ENCODE measurements at places on chromosomes 1 and 21. TPM values are rescaled to one million over a fixed set of nuclear protein-coding genes. Genes with fewer than 3 reads are reported as not detected.

DNA sequence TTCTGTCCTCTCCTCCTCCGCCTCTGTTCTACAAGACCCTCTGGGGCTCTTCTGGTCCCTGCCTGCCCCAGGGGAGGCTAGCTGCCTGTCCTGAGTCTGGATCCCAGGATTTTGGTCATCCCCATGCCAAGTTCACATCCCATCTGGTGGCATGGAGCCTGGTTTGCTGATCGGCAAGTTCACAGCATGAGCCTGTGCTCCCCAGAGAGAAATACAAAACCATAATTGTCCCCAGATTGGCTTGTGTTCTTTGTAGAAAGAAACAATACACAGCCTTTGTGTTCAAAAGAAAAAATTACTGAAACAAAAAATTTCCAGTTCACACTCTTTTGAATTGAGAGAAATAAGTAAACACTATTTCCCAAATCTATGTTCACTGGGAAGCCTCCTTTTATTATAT lies 149.4 kb upstream of the ZC3H12A start:
- no peak for DNase-seq
- H3K27ac ChIP-seq: no peak overlapping the region
- no peaks in the 10 kb centered on the region for H3K36me3 ChIP-seq
- H3K27me3 ChIP-seq: peaks cover 20% of the 10 kb centered on the region

GRCh38 chr1:244029124-244029523 lies 22.0 kb upstream of the ZBTB18 start:
- H3K27ac ChIP-seq: no peak overlapping the region
- DNase-seq: no peak
- H3K36me3 ChIP-seq: no peaks in the 10 kb centered on the region
- H3K27me3 ChIP-seq: peaks cover 8% of the 10 kb centered on the region

GRCh38 chr1:200334661-200335256 lies 75.1 kb downstream of the ZNF281 start:
- H3K27ac ChIP-seq: no peak overlapping the region
- peaks cover 2% of the 10 kb centered on the region for H3K36me3 ChIP-seq
- H3K4me3 ChIP-seq: no peak overlapping the region
- peaks cover 3% of the 10 kb centered on the region for H3K27me3 ChIP-seq

- H3K27ac ChIP-seq: no peak overlapping the region
- DNase-seq: no peak
- H3K4me1 ChIP-seq: no peaks in the 10 kb centered on the region
- no peaks in the 10 kb centered on the region for H3K36me3 ChIP-seq
- no peak overlapping the region for H3K4me3 ChIP-seq
Measured at GRCh38 chr1:245877976-245878375, 629.1 kb downstream of the SMYD3 start.

PROK1 gene
- not detected for total RNA-seq

GLIS1 gene
- not detected for total RNA-seq

NBPF9 gene
- total RNA-seq: 16.7 TPM

MEX3A gene
- 0.09 TPM for total RNA-seq

FCN3 gene
- not detected for total RNA-seq

NTRK1 gene
- 13.7 TPM for total RNA-seq

DNA sequence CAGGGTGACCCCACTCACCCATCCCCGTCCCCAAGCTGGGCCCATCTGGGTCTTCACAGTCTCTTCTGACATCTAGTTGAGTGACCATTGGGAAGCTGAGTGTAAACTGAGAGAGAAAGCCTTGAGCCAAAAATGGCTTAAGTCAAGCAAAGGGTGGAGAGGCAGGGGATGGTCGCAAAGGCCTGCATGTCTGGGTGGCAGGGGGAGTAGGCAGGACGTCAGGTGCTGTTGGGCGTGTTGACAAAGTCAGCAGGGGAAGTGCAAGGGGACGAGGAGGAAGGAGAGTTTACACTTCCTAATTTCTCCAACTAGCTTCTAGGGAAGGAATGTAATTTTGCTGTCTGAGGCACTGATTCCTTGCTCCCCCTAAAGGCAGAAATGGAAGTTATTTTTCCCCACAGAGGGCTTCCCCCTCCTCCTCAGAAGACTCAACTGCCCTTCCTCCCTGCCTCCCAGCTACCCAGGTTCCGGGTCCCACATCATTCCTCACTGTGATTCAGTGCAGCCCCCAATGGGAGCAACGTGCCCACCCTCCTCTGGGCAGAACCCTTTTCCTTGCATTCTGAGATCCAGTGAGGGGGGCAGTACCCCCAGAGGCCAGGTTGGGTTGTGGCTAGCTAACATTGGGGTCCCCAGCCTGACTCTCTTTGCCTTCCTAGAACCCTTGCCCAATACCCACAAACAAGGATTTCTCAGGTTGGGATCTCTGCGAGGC lies 1.2 kb upstream of the ADORA1 start:
- DNase-seq: no peak
- H3K27ac ChIP-seq: no peak overlapping the region
- H3K4me1 ChIP-seq: peaks cover 17% of the 10 kb centered on the region
- no peaks in the 10 kb centered on the region for H3K36me3 ChIP-seq
- peaks cover 61% of the 10 kb centered on the region for H3K27me3 ChIP-seq
- H3K4me3 ChIP-seq: no peak overlapping the region

- H3K4me1 ChIP-seq: peaks cover 18% of the 10 kb centered on the region
- no peaks in the 10 kb centered on the region for H3K27me3 ChIP-seq
- H3K27ac ChIP-seq: no peak overlapping the region
- DNase-seq: no peak
Measured at GRCh38 chr1:54171016-54171415, 18.2 kb upstream of the CDCP2 start.

DNA sequence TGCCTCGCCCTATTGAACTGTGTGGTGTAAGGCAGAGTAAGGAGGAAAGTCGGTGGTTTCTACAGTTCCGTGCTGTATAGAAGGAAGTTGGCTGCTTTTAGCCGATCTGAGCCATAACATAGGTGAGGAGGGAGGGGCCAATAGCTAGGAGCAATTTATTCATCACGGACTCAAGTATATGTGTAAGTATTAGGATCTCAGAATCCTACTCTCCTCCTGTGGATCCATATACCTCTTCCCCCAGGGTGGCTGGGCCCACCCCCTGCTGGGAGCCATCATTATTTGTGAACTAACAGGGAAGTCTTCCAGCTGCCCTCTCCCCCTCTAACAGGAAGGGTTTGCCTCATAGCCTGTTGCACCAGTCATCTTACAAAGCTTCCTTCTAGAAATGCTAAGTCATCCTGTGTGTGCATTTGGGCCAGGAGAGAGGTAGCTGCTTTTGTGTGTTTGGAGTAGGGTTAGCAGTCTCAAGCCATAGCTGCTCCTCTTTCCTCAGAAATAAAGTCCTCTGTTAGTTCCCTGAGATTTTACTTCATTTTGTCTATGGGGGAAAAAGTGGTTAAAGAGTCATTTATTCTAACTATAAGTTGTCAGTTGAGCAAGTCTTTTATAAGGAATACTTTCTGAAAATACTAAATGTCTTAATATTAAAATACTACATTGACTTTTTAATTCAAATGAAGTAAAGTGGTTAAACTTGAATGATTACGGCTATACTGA lies 14.9 kb upstream of the CENPS start:
- no peaks in the 10 kb centered on the region for H3K27me3 ChIP-seq
- H3K36me3 ChIP-seq: peaks cover 42% of the 10 kb centered on the region
- peak overlapping the region; percentile 72 for H3K4me3 ChIP-seq
- peak overlapping the region; percentile 91 for H3K27ac ChIP-seq
- no peak for DNase-seq
- H3K4me1 ChIP-seq: peaks cover 11% of the 10 kb centered on the region

CFHR4 gene
- total RNA-seq: not detected

DNA sequence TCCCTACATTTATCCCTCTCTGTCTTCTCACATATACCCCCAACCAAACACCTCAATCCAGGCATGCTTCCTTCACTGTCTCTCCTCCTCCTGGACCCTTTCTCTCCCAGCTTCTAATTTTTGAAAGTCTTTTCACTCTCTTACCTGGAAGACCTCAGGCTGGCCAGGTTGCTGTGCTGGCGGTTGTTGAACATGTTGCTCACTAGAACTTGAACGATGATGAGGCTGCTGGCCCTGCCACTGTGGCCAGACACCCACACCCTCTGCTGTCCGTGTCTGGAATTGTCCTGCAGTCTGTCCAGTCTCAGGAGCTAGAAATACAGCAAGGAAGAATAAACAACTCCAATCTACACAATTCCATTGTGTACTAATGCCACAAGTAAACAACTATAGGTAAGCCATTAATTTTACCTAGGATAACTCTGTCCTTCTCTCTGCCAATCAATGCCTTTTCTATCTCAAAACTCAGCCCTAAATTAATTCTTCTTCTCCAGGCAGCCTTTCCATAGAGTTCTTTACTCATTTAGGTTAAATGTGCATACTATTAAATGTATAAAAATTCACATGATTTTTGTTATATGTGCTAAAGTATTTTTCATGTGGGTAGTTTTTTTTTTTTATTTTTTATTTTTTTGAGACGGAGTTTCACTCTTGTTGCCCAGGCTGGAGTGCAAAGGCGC lies 5.1 kb upstream of the CTSK start:
- H3K27ac ChIP-seq: no peak overlapping the region
- no peak for DNase-seq
- peaks cover 1% of the 10 kb centered on the region for H3K4me1 ChIP-seq
- H3K4me3 ChIP-seq: no peak overlapping the region
- peaks cover 22% of the 10 kb centered on the region for H3K36me3 ChIP-seq
- no peaks in the 10 kb centered on the region for H3K27me3 ChIP-seq

All from activated naive CD8-positive, alpha-beta T cell treated with anti-CD3 and anti-CD28 coated beads, Interleukin-2, amount 10 ng/mL, durations not matched to agents 7 days and 5 days (primary cell).